ENCODE measurements at places on chromosomes 7 and 10.

DNA sequence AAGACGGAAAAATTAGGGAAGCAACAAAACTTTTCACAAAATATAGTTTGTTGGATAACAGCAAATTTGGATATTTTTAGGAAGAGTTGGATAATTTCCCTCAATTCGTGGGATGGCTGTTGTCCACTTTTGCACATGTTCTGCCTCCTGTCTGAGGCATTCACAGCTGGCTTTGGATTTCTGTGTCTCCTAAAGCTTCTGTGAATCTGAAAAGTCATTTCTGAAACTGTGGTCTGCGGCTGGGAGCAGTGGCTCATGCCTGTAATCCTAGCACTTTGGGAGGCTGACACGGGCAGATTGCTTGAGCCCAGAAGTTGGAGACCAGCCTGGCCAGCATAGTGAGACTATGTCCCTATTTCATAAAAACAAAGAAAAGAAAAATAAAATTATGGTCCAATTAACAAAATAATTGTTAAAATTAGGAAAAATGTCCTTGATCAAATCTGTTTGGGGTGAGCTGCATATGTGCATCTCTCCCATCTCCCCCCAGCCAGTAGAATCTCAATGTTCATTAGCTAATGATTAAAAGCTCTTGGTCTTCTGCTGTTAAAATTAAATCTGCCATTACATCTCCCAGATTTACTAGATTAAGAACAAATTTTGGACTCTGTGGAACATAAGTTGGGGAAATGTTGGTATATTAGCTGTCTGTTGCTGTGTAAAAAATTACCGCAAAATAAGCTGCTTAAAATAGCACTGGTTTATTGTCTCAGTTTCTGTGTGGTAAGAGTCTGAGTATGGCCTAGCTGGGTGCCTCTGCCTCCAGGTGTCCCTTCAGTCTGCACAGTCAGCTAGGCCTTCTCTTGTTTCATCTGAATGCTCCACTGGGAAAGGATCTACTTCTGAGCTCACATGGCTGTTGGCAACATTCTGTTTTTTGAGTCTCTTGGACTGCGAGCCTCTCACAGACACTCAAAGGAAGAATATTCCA lies 332.0 kb upstream of the FZD1 start:
- DNase-seq, result no peak

- no peak for DNase-seq
Observed at GRCh38 chr10:36602374-36602773, 523.0 kb upstream of the ANKRD30A start.

DNA sequence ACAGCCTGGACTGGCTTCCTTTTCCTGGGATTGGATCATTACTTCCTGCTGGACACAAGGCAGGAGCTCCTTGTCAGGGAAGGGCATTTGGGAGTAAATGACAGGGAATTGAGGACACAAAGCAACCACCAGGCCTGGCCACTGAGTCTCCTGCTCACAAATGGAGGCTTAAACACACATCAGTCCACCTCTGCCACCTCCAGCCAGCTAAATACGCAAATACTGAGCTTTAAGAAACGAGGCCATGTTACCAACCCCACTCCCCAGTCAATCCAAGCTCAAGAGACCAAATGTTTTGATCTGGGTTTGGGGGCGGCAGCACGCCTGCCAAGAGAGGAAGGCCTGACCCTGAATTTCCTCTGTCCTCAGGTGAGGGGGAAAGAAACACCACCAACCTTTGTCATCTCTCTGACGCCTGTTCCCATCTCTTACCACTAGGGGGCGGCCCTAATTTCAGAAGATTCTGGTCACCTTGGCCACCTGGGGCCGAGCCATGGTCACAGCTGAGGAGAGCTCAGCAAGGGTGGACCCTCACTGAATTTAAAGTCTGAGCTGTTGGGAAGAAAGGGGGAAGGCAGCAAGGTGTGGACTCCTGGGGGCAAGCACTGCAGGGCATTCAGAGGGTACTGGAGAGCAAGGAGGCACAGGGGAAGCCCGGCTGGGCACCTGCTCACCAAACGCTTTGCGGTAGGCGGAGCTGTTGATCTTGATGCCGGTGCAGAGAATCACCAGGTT lies 16.5 kb downstream of the AIFM2 start:
- peak; percentile 59 for DNase-seq

GRCh38 chr7:80263821-80264220 lies 129.2 kb downstream of the GNAI1 start:
- DNase-seq, result no peak

DNA sequence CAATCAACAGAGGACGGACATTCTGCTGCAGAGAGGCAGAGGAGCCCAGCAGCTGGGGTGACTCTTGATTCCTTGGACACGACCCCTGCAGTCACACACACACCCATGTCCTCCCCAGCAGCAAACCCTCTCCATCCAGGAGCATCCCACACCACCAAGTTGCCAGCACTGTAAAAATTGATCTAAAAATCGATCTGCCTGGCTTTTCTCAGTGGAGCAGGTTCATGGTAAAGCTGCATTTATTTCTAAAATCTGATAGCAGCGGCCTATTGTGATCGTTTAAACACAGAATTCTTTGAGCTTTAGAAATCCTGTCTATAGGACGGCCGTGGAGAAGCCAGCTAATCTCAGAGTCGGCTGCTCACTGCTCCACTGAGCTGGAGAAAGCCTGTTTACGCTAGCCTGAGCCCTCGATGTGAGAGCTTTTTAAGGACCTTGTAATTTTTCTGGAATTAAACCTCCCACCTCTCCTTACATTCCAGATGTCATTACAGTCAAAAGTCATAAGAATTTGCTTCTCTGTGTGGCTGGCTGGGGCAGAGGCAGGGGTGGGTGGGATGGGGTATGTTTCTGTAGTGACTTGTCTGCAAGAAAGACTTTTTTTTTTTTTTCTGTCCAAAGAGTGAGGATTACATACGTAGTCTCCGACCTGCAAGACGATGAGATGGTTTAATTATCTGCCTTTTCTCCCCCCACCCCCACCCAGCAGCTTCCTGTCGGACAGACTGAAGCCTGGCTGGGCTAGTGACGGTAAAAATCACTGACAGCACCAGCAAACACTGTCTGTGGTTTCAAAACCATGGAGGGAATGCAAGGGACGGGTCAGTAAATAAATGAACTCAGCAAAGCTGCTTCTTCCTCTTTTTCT lies 31.6 kb downstream of the TRIM8 start:
- DNase-seq, result no peak

GRCh38 chr10:74575191-74575720 lies 251.1 kb upstream of the KAT6B start:
- DNase-seq, result no peak

DNA sequence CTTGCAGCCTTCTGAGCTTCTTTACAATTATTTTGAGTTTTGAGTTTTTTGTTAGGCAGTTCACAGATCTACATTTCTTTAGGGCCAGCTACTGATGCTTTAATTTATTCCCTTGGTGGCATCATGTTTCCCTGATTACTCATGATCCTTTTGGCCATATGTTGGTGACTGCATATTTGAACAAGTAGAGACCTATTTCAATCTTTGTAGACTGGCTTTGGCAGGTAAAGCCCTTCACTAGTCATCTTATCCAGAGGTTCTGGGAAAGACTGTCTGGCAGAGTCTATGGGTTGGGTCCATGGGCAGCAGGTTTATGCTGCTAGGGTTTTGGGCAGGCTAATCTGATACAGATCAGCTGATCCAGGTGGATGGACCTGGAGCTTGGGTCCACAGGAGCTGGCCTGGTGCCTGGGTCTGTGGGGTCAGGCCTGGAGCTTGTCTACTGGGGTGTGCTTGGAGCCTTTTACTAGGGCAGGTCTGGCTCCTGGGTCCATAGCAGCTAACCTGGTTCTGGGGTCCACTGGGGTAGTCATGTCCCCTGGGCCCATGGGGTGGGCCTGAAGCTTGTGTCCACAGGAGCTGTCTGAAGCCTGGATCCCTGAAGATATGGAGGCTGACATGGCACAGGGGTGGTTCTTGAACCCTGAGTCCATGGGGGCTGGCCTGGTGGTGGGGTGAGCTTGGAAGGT lies 72.7 kb downstream of the GPR85 start:
- DNase-seq, result no peak

- DNase-seq, result no peak
Observed at GRCh38 chr10:69477968-69478597, 26.8 kb downstream of the TSPAN15 start.

DNA sequence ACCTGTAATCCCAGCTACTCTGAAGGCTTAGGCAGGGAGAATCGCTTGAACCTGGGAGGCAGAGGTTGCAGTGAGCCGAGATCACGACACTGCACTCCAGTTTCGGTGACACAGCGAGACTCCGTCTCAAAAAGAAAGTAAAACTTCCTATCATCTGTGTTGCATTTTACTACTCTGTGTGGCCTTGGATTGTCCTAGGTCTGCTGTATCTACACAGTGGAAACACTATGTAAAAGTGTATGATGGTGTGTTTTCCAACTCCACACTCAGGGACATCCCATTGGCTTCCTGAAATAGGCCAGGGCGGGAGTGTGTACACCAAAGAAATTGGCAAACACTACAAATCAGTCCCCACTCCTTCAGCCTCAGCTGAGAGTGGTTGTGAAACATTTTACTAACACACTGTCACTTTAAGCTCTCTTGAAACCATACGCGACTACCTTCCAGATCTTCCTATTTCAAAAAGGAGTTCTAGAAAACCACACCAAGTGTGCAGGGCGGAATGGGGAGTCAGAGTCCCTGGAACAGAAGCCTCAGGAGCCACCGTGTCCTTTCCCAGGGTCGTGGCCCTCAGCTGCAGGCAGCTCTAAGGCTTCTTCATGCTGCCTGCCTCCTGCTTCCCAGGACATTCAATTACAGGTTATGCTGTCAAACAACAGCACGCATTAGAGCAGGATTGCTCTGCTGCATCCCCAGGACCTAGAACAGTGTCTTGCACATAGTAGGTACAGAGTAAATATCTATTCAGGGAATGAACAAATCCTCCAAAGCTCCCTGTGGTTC lies 275.4 kb downstream of the PARD3 start:
- no peak for DNase-seq

- DNase-seq, result no peak
Observed at GRCh38 chr10:112288486-112288885, 5.3 kb downstream of the TECTB start.

- DNase-seq, result peak; percentile 21
Observed at GRCh38 chr7:78523930-78524329, 725.4 kb downstream of the PHTF2 start.

DNA sequence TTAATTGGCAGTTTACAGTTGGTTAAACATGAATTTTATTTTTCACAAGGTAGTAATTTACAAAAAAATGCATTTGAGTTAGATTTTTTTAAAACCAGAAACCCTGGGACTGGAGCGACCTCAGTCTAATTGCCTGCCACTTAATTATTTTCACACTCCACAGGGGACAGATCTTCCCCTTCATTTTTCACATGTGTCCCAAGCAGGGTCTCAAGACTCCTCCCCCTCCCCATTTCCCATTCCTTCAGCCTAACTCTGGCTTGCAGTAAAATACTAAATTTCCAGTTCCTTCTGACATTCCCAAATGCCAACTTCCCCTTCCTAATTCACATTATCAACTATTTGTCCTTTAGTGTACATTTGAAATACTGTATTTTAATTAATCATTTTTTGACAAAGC lies 948 bp downstream of the ZNF138 start:
- no peak for DNase-seq

GRCh38 chr10:122078326-122078725 lies 89.4 kb downstream of the TACC2 start:
- DNase-seq, result no peak

DNA sequence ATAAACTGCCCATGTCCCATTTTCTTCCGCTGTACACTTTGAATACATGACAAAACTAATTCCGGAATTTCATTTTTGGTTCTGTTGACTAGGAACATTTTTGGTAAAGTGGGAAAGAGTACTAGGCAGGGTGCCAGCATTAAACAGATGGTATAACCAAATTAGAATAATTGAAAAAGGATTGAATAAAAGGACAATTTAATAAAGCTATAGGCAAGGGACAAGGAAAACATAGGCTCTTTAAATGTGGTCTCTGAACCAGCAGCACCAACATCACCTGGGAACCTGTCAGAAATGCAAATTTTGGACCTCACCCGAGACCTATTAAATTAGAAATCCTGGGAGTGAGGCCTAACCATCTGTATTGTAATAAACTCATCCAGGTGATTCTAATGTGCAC lies 376.9 kb downstream of the LRRTM3 start:
- DNase-seq, result no peak

DNA sequence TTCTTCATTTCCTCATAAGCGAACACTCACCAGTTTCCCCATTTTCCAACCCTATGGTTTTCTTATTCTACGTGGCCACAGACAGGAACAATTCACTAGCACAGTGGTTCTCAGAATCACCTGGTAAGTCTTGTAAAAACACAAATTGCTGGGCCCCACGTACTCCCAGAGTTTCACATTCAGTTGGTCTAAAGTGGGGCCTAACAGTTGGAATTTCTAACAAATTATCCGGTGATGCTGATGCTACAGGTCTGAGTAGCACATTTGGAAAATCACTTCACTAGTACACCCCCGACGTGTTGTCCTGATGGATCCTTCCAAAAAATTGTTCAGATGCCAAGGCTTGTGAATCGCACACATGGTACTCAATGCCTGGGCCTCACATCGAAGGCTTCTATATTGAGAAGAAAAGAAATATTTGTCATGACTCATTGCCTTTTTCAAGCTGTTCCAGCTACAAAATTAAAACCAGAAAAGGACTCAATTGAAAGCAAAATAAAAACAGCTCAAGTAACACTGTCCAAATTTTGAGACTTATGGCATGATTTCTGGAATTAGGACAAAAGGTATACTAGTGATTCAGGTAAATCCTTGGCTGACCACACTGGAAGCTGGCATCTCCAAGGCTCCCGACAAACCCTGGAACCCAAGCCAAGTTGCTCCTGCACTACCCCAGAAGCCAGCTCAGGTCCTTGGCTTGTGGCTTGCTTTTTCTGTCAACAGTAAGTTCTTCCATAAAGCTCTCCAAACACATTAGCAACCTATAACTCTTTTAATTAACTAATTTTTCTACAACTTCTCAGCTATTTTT lies 12.9 kb upstream of the VIM start:
- no peak for DNase-seq

DNA sequence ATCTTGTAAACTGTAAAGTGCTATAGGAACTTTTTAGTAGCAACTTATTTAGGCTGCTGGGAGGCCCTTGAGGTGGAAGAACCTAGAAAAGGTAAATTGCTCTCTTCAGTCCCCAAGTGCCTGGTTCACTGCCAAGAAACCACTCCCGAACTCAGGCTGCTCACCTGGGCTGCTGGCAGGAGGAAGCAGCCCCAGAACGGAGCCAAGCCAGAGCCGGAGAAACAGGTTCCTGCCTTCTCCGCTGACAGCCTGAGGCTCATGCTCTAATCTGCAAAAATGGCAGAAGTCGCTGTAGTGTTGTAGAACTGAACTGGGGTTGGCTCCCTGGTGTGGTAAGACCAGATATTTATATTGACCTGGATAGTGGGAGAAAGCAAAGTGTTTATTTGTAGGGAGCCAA lies 136.0 kb downstream of the CUL2 start:
- no peak for DNase-seq

GRCh38 chr7:99308461-99309074 lies 17.1 kb upstream of the ARPC1A start:
- DNase-seq, result no peak

- no peak for DNase-seq
Observed at GRCh38 chr7:94969434-94970084, 62.2 kb downstream of the PPP1R9A start.

Data from D341Med (cell line).